ENCODE measurements at places on chromosomes 7 and 10.

- no peak for DNase-seq
Observed at GRCh38 chr10:118596426-118597124, 1.1 kb upstream of the PRLHR start.

DNA sequence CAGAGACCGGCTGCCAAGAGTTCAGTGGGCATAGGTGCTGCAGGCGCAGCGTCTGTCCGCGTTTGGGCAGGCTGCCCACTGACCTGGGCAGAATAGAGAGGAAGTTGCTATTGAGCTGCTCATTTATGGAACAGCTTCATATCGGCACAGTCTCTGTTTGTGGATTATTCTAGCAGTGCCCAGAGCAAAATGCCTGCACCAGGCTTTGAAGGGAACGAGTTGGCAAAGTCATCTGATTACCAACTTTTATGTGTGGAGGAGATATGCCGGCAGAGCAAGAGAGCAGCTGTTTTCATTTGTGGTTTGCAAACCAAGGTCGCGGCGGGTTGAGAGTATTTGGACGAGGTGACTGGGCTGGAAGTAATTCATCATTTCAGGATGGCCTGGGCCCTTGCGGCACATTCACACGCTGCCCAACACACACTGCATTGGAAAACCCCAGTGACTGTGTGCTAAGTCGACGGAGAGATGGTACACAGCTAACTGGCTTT, 228.5 kb downstream of the TCERG1L start:
- no peak for DNase-seq

- no peak for DNase-seq
Observed at GRCh38 chr10:62177111-62177510, 91.5 kb downstream of the RTKN2 start.

- DNase-seq, result no peak
Observed at GRCh38 chr7:26614503-26614902, 249.9 kb downstream of the SKAP2 start.

DNA sequence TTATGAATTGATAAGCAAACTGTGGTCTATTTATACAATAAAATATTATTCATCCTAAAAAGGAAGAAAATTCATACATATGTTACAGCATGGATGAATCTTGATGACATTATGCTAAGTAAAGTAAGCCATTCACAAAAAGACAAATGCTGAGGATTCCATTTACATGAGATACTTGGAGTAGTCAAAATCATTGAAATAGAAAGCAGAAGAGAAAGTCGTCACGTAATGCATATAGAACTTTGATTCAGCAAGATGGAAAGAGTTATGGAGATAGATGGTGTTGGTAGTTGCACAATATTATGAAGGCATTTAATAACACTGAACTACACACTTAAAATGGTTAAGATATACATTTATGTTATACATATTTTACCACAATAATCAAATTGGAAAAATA, 309.7 kb upstream of the KLF6 start:
- DNase-seq, result no peak

DNA sequence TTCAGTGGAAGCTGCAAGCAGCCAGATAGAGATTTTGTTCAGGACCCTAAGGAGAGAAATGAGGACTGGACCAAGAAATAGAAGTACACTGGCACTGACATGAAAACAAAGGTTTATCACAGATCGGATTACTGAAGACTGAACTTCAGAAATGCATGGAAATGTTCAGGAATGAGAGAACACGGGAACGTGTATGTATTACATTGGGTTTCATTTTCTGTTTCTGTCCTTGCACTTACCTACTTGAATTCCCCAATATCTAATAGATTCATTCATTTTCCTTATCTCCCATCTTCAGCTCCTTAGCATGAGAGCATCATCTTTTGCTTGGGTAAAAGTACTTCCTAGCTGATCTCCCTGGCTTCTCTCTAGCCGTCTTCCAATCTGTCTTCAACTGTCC, 114.5 kb downstream of the CACNB2 start:
- DNase-seq, result no peak

DNA sequence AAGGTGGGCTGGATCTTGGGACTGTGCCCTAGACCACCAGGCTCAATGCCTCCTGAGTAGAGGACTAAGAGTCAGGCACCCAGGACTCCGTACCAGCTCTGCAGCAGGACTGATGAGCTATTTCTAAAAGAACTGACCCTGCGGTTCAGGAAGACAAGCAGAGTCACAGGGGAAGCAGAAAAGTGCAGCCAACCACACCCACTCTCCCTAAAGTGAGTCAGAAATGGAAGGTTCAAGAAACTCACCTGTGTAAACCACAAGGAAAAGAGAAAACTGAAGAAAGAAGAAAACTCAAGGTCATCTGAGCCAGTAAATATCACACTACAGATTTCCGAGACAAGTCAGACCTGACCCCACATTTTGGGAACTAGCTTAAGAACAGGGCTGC, 2.5 kb downstream of the PARP12 start:
- DNase-seq, result no peak

Data from brain (organoid and tissue), 16 donors.